A549 treated with RU486 at 1 μM for 4 hours (cell line): ENCODE measurements at places on chromosomes 12 and 14. TPM values are rescaled to one million over a fixed set of nuclear protein-coding genes. Genes with fewer than 3 reads are reported as not detected.

Gene ASB2
- total RNA-seq = 1.4 to 3.7 TPM (median 2.1 TPM) in 5 replicates

Gene UNC79
- total RNA-seq = 0.02 to 0.03 TPM in 2 of 5 replicates, not detected in the others

Gene AQP5
- not detected in 5 replicates for total RNA-seq

Gene OAS2
- 0.15 to 0.77 TPM (median 0.16 TPM) in 5 replicates for total RNA-seq

Gene NDUFA9
- total RNA-seq = 107 to 119 TPM (median 110 TPM) in 5 replicates

Gene EXD2
- total RNA-seq = 8.9 to 13.8 TPM (median 12.9 TPM) in 5 replicates

Gene GDF3
- not detected in 5 replicates for total RNA-seq

Gene SPTB
- total RNA-seq = 0.65 to 1.1 TPM (median 0.96 TPM) in 5 replicates

Gene TSPAN11
- total RNA-seq = 0.03 to 0.14 TPM (median 0.04 TPM) in 4 of 5 replicates, not detected in the other

Gene BICD1
- 16.1 to 18.9 TPM (median 17.4 TPM) in 5 replicates for total RNA-seq

Gene CCDC175
- total RNA-seq = not detected in 5 replicates

Gene TAS2R43
- not detected in 5 replicates for total RNA-seq

Gene ADCY4
- total RNA-seq = not detected in 5 replicates

Gene ACSM4
- not detected in 5 replicates for total RNA-seq

Gene STON2
- 0.79 to 1.1 TPM (median 0.90 TPM) in 5 replicates for total RNA-seq

Gene LGR5
- total RNA-seq = not detected in 5 replicates

Gene MYO1H
- total RNA-seq = not detected in 5 replicates

Gene RPL10L
- total RNA-seq = not detected in 5 replicates

Gene NANOG
- total RNA-seq = not detected in 5 replicates

Gene SMOC1
- 14.7 to 23.3 TPM (median 18.8 TPM) in 5 replicates for total RNA-seq

Gene TAS2R10
- total RNA-seq = 0.19 TPM in 1 of 5 replicates, not detected in the others

Gene RIPK3
- not detected in 5 replicates for total RNA-seq

Gene TMED8
- 3.0 to 8.1 TPM (median 7.6 TPM) in 5 replicates for total RNA-seq

Gene TSHR
- not detected in 5 replicates for total RNA-seq

Gene PSMD9
- total RNA-seq = 120 to 168 TPM (median 124 TPM) in 5 replicates

Gene MIP
- not detected in 5 replicates for total RNA-seq

Gene C12orf43
- total RNA-seq = 24.7 to 27.0 TPM (median 25.1 TPM) in 5 replicates

Gene HNRNPA1
- 1,552 to 2,740 TPM (median 1,607 TPM) in 5 replicates for total RNA-seq

Gene GPR84
- total RNA-seq = not detected in 5 replicates

Gene ANO4
- 0.09 to 0.33 TPM (median 0.17 TPM) in 4 of 5 replicates, not detected in the other for total RNA-seq

Gene WIF1
- not detected in 5 replicates for total RNA-seq
